Smooth muscle cell of the umbilical artery (primary cell): ENCODE measurements at places on chromosomes 12 and 14. TPM values are rescaled to one million over a fixed set of nuclear protein-coding genes. Genes with fewer than 3 reads are reported as not detected.

Gene GPN3
- 14.0 and 19.1 TPM in 2 replicates for total RNA-seq

Gene LRRC10
- not detected in 2 replicates for total RNA-seq

Gene RCOR1
- 11.0 and 20.3 TPM in 2 replicates for total RNA-seq

Gene RTL1
- under 0.01 and 0.09 TPM in 2 replicates for total RNA-seq

Gene FAM181A
- not detected in 2 replicates for total RNA-seq

Gene RPGRIP1
- total RNA-seq = not detected in 2 replicates

Gene TAS2R19
- 4.8 and 11.1 TPM in 2 replicates for total RNA-seq

Gene PLA2G1B
- total RNA-seq = not detected in 2 replicates

Gene MIPOL1
- 16.0 and 18.7 TPM in 2 replicates for total RNA-seq
